Stimulated activated CD8-positive, alpha-beta memory T cell treated with anti-CD3 and anti-CD28 coated beads, Interleukin-7, amount 100 ng/mL, for 24 hours (primary cell): ENCODE measurements at places on chromosomes 5 and 9.

- no peak for DNase-seq
These were observed 55.3 kb upstream of the SLCO6A1 start for GRCh38 chr5:102554082-102554481.

DNA sequence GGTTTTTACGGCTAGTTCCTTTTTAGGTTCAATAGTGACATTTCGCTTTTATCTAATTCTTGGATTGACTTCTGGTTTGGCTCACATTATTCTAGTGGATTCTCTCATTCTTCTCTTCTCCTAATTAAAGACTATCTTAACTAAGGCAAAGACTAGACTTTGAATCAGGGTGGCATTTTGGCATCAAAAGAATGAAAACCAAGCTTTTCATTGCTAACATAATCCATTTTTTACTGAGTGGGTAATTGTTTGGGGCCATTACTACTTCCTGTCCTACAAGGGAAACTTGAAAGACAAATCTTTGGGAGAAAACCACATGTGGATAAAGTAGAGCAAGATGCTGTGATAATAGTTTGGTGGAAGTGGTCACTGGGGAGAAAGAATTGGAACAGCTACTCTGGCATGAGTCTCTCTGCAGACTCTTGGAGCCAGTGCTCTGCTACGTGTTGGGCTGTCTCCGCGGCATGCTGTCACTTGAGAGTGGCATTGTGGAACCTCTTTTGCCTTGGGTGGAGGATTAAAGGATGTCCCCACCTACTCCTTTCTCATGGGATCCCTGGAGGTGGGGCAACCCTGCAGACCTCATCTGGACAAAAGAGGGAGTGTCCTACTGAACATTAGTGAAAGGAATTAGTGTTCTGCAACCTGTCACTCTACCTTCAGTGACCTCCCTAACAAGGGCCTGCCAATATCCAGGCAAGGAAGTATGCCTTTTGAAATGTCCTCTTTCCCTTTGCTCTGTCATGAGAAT is 280.4 kb downstream of the PSAT1 start:
- DNase-seq: no peak

DNA sequence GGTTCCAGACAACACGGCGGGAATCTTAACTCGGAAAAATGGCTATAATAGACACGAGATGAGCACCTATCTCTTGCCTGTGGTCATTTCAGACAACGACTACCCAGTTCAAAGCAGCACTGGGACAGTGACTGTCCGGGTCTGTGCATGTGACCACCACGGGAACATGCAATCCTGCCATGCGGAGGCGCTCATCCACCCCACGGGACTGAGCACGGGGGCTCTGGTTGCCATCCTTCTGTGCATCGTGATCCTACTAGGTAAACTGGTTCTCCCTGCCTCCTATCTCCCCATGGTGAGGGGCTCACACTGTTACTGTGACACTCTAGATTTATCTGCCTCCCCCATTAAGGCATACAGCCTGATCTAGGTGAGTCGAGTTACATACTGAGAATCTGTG is 124.2 kb downstream of the CDH6 start:
- no peak for DNase-seq

GRCh38 chr5:170632266-170632984 is 128.6 kb downstream of the KCNIP1 start:
- DNase-seq: no peak

- DNase-seq: peak; percentile 73
These were observed 1.5 kb downstream of the PARP8 start for GRCh38 chr5:50667653-50668595.

DNA sequence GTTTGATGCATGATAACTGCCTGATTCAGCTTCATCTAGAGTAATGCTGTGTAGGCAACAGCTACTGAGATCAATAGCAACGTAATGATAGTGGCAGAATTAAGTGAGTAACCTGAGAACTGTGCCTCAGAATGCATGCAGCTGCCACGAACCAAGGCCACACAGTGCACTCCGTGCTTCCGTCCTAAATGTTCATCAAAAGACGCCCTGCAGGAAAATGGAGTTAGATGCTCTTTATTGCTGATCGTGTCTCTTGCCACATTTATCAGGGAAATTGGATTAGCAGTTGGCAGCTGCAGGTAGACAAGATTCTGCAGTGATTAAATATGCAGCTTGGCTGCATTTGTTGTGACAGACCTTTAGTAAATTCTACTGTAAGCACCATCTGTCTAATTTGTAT is 107.7 kb upstream of the TLX3 start:
- no peak for DNase-seq

GRCh38 chr5:163502521-163502920 is 2.9 kb upstream of the MAT2B start:
- DNase-seq: no peak

DNA sequence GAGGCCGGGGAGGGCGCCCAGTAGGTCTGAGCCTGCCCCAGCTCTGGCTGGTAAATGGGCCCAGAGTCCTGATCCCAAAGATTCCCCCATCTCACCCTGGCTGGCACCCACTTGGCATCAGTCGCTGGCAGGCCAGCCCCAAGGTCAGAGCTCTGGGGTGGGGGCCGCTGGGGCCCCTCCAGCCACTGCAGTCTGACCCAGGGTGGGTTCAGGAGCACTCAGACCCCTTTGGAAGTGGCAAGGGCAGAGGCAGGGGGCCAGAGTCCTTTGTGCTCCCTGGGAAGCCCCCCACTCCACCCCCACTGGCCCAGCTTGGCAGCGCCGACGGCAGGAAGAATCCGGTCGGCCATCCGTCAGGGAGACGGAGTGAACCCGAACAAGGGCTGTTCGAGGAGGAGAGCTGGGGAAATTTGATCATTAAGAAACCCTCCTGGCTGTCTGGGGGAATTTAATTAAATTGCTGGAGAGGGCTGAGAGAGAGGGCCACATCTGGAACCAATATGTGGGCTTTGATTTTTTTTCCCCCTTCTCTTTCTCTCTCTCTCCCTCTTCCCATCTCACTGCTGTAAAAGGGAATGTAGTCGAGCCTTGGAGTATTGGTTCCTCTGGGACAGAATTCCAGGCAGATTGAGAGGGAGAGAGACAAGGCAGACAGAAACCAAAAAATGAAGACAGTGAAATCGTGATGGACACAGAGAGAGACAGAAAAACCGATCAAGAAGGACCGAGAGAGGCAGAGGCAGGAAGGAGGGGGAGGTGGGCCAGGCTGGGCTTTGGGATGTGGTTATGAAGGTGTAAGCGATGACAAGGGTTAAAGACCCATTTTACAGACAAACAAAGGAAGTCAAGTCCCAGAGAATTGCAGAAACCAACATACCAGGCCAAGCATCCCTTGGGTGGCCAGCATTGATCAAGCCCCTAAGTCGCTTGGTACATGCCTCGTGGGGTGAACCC is 8.1 kb upstream of the ASB6 start:
- DNase-seq: no peak

- no peak for DNase-seq
These were observed 12.4 kb downstream of the PTTG1 start for GRCh38 chr5:160434022-160434531.

DNA sequence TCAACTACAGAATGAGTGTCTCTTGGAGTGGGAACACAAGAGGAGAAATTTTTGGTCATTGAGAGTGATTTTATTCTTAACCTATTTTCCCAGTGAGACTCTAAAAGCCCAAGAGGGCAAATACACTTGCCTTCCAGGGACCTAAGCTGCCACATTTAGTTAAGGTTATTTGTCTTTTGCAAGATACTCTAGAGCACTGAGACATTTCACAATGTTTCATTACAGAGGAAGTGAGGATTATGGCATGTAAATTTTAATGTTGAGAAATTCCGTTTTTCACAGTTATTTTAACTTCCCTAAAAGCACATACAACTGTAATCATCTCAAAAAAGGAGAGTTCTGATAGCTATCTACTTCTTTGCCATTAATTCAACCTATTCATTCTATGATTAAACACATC is 38.7 kb upstream of the RAB3C start:
- no peak for DNase-seq

DNA sequence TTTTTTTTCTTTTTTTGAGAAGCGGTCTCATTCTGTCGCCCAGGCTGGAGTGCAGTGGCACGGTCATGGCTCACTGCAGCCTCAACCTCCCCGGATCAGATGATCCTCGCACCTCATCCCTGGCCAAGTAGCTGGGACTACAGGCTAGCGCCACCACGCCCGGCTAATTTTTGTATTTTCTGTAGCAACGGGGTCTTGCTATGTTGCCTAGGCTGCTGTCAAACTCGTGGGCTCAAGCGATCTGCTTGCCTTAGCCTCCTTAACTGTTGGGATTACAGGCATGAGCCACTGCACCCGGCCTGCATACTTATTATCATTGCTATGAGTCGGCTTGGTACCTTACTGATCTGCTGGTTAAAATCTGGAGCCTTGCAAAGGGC is 790 bp upstream of the IARS1 start:
- no peak for DNase-seq

GRCh38 chr5:83374547-83374946 is 97.0 kb upstream of the VCAN start:
- DNase-seq: no peak

DNA sequence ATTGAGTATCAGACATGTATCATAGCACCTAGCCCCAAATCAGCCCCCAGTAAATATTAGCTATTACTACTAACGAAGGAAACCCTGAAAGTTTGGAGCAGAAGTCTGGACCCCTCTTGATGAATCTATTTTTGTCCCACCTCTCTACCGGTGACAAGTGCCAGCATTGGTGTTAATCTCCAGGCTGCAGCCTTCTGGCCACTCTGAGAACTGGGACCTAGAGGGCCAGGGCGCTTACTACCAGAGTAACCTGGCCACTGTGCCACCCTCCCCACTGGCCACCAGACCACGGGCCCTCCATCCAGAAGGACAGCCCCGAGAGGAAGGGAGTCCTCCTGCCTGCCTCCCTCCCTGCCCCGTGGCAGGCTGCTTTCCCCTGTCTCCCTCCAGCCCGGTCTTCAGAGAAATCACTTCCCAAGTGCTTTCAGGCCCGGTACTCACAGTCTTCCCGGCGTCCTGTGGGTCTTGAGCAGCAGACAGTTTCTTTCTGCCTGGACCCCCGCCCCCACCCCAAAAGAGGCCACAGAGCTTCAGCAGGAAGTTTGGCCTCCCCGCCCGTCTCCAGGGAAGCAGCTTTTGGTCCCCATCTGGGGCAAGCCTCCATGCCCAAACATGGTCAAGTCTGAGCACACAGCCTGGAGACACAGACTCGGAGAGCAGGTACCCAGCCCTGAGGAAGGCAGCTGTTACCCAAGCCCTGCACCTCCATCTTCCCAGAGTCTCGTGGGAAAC is at the start of gene KCNMB1:
KCNMB1 (minus strand) TSS at position 550 of the 732 bp plus-strand sequence. CDS start 3,920 bp downstream, outside the sequence.
- DNase-seq: no peak

DNA sequence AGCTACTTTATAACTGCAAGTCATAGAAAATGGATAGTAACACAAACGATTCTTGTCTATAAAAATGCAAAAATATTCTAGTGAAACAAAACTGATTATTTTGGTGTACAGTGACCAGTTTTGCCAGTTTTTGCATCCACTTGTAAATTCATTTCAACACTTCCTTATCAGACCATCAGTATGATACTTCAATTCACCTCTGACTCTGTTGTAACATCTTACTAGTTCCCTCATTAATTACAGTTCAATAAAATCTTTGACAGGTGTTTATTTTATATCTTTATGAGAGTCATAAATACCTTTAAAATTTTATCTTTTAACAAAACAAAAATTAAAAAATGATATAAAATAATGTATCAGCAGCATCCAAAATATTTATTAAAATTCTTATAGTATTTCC is 13.1 kb upstream of the PTCH1 start:
- DNase-seq: no peak
